ENCODE measurements at places on chromosomes 6 and 20.

GRCh38 chr20:23588434-23589403, 17.0 kb downstream of the CST9 start:
- DNase-seq = no peak

- no peak for DNase-seq
Observed at GRCh38 chr6:71248306-71248765, 40.3 kb upstream of the OGFRL1 start.

- DNase-seq = no peak
Observed at GRCh38 chr6:152173321-152173720, 365.8 kb downstream of the ESR1 start.

GRCh38 chr6:143271024-143271423, 179.5 kb downstream of the ADAT2 start:
- peak; percentile 1 for DNase-seq

GRCh38 chr20:50436052-50436656, 74.0 kb upstream of the PTPN1 start:
- DNase-seq = no peak

GRCh38 chr6:31722173-31722572, 627 bp upstream of the LY6G6C start:
- DNase-seq = no peak

- DNase-seq = no peak
Observed at GRCh38 chr6:143677577-143677890, 231 bp upstream of the PHACTR2 start.

- DNase-seq = no peak
Observed at GRCh38 chr20:16054985-16055384, 518.3 kb downstream of the KIF16B start.

DNA sequence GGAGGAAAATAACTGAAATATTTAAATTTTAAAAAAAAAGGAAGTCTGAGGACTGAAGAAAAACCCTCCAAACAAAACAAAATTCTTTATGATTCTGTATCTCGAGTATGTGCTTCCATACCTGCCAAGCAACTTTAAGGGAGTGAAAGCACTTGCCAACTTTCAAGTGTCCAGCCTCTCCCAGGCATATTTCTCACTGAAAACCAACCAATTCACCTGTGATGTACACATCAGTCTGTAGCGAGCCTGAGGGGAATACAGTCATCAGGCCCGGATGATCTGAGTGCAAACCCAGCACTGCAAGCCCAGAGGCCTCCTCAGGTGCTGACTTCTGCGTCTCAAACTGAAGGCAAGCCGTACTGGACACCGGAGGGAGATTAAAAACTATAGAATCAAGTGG, 164.8 kb upstream of the NT5E start:
- no peak for DNase-seq

- no peak for DNase-seq
Observed at GRCh38 chr6:30264743-30265142, 51.5 kb upstream of the TRIM26 start.
